ENCODE measurements at places on chromosomes 1 and 21.

DNA sequence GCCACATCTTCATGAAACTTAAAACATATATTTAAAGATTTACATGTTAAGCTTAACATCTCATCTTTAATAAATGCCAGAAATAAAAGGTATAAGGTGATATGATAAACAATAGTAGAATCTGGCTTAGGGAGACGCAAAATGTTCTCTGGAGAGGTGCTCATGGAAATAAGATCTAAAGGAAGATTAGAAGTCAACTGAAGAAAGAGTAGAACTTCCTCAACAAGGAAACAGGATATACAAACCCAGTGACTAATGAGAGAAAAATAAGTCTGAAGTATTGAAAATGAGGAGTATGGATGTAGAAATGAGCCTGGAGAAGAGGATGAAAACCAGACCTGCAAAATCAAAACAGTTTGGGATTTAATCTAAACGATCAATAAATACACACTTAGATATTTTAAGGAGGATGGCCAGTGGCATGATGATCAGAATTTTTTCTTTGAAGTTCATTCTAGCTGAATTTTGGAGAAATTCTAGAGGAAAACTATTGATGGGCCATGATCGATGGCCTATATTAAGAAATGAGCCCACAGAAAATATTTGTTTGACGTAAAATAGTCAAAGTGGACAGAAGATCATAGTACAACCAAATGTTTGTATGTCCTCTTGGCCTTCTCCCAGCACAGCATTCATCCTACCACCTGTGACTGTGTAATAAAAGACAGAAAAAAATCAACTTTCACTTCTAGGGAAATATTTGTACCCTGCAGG is 387.9 kb upstream of the PTBP2 start:
- DNase-seq: no peak

DNA sequence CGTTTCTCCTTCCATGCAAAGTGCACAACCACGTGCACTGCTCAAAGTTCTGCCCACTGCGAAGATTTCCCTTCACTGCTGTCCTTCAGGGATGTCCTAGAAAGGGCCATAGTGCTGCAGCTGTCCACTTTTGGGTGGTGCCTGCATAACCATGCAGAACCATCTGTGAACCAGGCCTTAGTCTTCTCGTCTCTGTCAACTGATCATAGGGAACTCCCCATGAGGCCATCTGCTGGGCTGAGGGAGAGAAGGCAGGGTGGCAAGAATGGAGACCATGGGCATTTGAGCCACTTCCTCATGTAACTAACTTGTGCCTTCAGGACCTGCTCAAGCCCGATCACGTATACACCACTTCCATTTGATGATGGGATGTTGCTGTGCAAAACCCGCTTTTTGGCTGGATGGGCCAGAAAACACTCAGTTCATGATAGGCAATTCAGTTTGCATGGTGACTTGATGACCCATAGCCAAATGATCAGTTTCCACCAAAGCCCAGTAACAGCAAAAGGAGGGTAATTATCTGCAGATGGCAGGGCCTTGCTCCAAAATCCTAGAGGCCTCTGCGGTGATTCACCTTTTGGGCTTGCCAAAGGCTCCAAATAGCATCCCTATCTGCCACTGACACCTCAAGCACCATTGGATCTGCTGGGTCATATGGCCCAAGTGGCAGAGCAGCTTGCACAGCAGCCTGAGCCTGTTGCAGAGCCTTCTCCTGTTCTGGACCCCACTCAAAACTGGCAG is 9.5 kb downstream of the ST6GALNAC5 start:
- DNase-seq: no peak

- DNase-seq: no peak
These were observed 61.0 kb upstream of the NBPF3 start for GRCh38 chr1:21378705-21379494.

DNA sequence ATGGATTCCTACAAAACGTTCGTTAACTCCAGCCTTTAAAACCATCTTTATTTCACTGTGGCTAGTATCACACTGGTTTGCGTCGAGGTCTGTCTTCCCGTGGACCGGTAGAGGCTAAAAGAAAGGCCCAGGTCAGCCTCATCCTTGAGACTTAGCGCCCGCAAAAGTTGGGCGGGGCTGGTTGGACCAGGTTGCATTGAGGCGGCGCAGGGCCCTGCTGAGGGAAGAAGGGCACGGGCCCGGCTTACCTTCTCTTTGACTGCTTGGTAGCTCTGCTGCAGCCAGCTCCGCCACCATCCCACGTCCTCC is 455 bp downstream of the BSDC1 start:
- DNase-seq: no peak

DNA sequence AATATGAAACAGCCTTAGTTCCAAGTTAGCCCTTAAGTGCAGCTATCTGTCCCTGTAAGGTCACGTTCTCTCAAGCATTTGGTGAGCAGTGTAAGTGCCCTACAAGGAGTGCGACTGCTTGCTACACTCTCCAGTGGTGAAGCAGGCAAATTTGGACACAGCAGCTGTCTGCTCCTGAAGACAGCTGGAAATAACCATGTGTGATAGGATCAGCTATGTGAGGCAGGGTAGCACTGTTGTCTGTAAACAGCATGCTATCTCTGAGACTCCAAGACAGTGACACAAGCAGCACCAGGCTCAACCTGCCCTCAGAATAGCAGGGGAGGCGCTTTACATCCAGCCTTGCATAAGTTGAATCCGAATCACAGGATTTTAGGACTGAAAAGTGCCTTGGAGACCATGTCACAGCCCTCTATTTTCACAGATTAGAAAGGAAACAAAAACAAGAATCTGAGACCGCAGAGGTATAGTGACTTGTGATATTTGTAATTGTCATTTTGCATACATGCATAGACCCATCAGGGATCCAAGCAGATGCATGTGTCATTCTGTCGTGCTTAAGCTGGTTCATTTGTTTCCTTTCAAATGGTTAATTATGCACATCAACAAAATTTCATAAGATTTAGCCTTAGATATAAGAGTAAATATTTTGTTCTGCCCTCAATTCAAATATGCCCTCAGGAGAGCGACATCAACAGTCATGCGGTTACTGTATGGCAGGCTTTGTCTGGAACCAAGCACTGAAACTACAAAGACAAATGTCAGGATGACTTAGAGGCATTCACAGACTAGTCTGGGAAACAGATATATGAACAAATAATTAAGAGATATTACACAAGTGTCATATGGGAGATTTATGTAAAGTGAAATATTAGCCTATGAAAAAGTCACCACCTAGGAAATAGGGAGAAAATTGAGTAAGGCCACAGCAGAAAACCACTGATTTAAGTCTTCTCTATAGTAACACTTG is 134.9 kb upstream of the NRIP1 start:
- no peak for DNase-seq

GRCh38 chr1:206833106-206833680 is 32.2 kb upstream of the IL20 start:
- no peak for DNase-seq

- DNase-seq: no peak
These were observed 741.1 kb upstream of the B3GALT2 start for GRCh38 chr1:193927550-193927949.

Measured in G401 (cell line).